Body of pancreas (tissue), 4 donors: ENCODE measurements at places on chromosomes 11 and 22. TPM values are rescaled to one million over a fixed set of nuclear protein-coding genes. Genes with fewer than 3 reads are reported as not detected.
A peak's percentile ranks its signal among the peaks of the same experiment; 100 is the strongest.

GRCh38 chr22:21866833-21867527, 465 bp downstream of the MAPK1 start:
- DNase-seq: peak; percentile 20
- no peaks in the 10 kb centered on the region for H3K27me3 ChIP-seq
- peak overlapping the region; percentile 82 for H3K27ac ChIP-seq

GRCh38 chr22:44108806-44109385, 71.8 kb upstream of the PARVG start:
- no peaks in the 10 kb centered on the region for H3K4me1 ChIP-seq
- H3K27me3 ChIP-seq: no peaks in the 10 kb centered on the region
- H3K27ac ChIP-seq: no peak overlapping the region
- H3K36me3 ChIP-seq: no peaks in the 10 kb centered on the region
- H3K4me3 ChIP-seq: no peak overlapping the region

GGT5 gene
- 41.2 TPM for total RNA-seq

DNA sequence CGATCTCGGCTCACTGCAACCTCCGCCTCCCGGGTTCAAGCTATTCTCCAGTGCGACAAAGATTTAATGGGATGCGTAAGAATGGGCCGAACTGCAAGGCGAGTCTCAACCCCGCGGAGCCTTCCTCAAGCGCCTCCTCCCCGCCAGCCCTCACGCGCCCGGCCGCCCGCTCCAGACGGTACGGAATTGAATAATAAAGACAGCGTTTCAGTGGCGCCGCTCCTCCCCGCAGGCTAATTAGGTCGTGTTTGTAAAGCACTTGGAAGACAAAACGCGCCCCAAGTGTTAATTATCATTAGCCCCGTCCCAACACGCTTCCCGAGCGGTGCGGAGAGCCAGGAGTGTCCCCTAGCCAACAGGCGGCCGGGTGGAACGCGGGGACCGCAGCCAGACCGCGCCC, 192.0 kb downstream of the BUD13 start:
- H3K36me3 ChIP-seq: no peaks in the 10 kb centered on the region
- H3K4me3 ChIP-seq: no peak overlapping the region
- no peak for DNase-seq
- no peak overlapping the region for H3K27ac ChIP-seq

- H3K27me3 ChIP-seq: no peaks in the 10 kb centered on the region
- no peak overlapping the region for H3K27ac ChIP-seq
- H3K36me3 ChIP-seq: no peaks in the 10 kb centered on the region
- peak; percentile 5 for DNase-seq
- no peaks in the 10 kb centered on the region for H3K4me1 ChIP-seq
Measured at GRCh38 chr22:47164514-47165337, 402.3 kb downstream of the TBC1D22A start.

GRCh38 chr11:109697140-109697843, 275.3 kb downstream of the C11orf87 start:
- no peak overlapping the region for H3K4me3 ChIP-seq
- DNase-seq: no peak
- no peaks in the 10 kb centered on the region for H3K27me3 ChIP-seq
- no peak overlapping the region for H3K27ac ChIP-seq
- H3K4me1 ChIP-seq: no peaks in the 10 kb centered on the region

- DNase-seq: no peak
- H3K36me3 ChIP-seq: no peaks in the 10 kb centered on the region
Measured at GRCh38 chr11:30282289-30282631, 40.6 kb upstream of the ARL14EP start.

GRCh38 chr22:46895753-46896152, 133.3 kb downstream of the TBC1D22A start:
- no peak overlapping the region for H3K4me3 ChIP-seq
- no peaks in the 10 kb centered on the region for H3K36me3 ChIP-seq
- no peak overlapping the region for H3K27ac ChIP-seq
- no peak for DNase-seq
- H3K4me1 ChIP-seq: no peaks in the 10 kb centered on the region
- H3K27me3 ChIP-seq: no peaks in the 10 kb centered on the region

GRCh38 chr11:8219257-8220021, 44.2 kb downstream of the LMO1 start:
- no peak overlapping the region for H3K4me3 ChIP-seq
- H3K4me1 ChIP-seq: no peaks in the 10 kb centered on the region
- H3K36me3 ChIP-seq: no peaks in the 10 kb centered on the region

DNA sequence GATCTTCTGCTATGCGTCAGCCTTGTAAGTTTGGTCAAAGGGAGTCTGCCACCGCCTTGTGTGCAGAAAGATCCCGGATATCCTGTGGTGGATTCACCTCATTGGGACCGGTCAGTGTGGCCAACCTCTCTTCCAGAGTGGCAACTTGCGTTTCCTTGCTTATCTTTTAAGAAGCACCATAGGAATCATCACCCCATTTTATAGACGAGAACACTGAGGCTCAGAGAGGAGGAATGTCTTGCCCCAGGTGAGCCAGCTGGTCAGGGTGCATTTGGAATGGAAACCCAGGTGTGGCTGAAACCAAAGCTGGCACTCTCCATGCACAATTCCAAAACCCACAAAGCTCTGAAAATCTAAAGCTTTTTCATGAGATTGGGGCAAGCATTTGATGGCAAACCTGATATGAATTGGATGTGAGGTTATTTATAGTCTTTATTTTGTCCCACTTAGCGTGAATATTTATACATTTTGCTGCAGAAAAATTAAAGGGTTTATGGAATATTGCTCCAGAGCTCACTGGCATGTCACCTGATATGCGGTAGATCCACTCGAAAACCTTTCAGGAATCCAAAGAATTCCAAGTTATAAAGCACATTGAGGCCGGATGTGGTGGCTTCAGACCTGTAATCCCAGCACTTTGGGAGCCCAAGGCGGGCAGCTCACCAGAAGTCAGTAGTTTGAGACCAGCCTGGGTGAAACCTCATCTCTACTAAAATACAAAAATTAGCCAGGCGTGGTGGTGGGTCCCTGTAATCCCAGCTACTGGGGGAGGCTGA, 12.1 kb upstream of the EIF3D start:
- peaks cover 2% of the 10 kb centered on the region for H3K4me1 ChIP-seq
- H3K4me3 ChIP-seq: no peak overlapping the region
- H3K27ac ChIP-seq: no peak overlapping the region
- H3K36me3 ChIP-seq: no peaks in the 10 kb centered on the region

DNA sequence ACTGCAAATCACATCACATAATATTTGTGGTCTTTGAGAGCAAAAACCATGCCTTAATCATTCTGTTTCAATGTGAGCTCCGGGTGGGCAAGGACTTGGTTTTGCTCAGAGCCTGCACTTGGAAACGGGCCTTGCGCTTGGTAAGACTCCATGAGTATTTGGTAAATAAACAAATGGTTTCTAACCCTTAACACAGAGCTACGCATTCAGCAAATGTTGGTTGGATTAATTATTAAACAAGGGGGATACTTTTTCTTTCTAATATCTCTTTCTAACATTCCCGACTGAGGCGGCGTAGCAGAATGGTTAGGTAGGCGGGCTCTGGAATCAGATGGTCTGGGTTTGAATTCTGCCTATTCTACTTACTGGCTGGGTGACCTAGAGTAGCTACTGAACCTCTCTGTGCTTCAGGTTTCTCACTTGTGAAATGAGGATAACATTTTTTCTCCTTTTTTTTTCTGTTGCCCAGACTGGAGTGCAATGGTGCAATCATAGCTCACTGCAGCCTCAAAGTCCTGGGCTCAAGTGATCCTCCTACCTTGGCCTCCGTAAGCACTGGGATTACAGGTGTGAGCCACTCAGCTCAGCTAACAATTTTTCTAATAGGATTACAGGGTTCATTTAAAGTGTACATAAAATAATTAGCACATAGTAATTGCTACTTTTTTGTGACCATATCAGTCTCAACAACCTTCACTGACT, 3.4 kb upstream of the FAM83F start:
- no peaks in the 10 kb centered on the region for H3K27me3 ChIP-seq
- peak overlapping the region; percentile 45 for H3K27ac ChIP-seq
- H3K36me3 ChIP-seq: no peaks in the 10 kb centered on the region
- no peak for DNase-seq

DNA sequence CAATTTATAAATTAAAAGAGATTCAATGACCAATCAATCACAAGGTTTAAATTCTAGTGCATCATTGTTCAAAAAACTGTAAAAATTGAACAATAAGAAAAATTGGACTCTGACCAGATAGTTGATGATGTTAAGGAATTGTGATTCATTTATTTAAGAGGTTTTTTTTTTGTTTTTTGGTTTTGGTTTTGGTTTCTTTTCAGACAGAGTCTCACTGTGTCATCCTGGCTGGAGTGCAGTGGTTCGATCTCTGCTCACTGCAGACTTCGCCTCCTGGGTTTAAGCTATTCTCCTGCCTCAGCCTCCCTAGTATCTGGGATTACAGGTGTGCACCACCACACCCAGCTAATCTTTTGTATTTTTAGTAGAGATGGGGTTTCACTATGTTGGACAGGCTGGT, 17.1 kb upstream of the EIF3M start:
- H3K27me3 ChIP-seq: no peaks in the 10 kb centered on the region
- no peak for DNase-seq

- no peaks in the 10 kb centered on the region for H3K36me3 ChIP-seq
- no peak for DNase-seq
- H3K27me3 ChIP-seq: no peaks in the 10 kb centered on the region
- H3K4me3 ChIP-seq: no peak overlapping the region
Measured at GRCh38 chr11:128315933-128316332, 271.4 kb downstream of the ETS1 start.

CYP2D6 gene
- total RNA-seq: 2.0 TPM

DNA sequence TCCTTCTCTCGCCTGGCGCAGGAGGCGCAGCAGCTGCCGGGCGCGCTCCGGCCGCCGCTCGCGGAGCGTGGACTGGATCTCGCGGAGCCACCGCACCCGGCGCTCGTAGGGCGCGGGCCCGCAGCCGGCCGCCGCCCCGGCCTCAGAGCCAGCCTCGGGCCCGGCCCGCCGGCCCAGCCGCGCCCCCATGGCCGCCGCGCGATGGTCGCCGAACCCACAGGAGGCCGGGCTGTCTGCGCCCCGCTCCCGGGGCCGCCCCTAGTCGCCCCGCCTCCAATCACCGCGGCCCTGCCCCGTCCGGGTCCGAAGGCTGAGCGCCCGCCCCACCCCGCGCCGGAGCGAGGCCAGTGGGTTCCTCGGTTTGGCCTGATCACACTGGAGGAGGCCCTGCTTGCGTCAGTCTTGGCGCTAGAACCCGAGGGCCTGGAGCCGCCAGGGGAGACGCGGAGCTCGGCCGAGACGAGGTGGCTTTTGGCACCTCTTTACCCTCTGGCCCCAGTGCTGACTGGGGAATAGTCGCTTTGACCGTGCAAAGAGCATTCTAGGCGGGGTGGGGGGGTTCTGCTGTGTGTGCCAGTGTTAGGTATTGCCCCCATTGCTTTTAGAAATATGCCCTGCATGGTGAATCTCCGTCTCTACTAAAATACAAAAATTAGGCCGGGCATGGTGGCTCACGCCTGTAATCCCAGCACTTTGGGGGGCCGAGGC, at the start of gene LRRC75B:
Gene LRRC75B, minus strand, starts transcription at position 223 of the 708 bp plus-strand sequence. Its CDS starts 34 bp downstream, at position 189.
- DNase-seq: peak; percentile 90
- H3K27me3 ChIP-seq: no peaks in the 10 kb centered on the region
- H3K36me3 ChIP-seq: no peaks in the 10 kb centered on the region
- peak within 1 kb of the TSS; percentile 76 for H3K27ac ChIP-seq
- H3K4me1 ChIP-seq: peaks cover 55% of the 10 kb centered on the region
- peak within 1 kb of the TSS; percentile 21 for H3K4me3 ChIP-seq

DNAJB7 gene
- total RNA-seq: not detected

DNA sequence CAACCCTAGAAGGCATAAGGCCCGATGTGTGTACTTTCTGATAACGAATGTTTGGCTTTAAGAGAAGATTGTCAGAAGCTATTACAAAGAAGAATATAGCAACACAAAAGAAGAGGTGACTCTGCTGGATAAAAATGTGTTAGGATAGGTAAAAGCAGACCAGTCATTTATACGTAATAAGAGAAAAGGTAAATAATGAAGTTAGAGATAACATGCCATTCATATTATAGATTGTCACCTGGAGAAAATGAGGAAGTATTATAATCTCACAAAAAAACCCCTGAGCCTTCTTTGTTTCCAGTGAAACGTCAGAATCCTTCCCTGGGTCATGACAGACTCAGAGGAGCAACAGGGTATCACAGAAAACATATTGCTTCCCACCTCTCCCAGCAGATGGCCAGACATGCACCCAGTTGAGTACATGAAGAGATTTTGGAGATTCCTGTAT, 36.1 kb downstream of the PPFIA1 start:
- no peak overlapping the region for H3K27ac ChIP-seq
- no peaks in the 10 kb centered on the region for H3K36me3 ChIP-seq
- DNase-seq: no peak
- H3K27me3 ChIP-seq: no peaks in the 10 kb centered on the region
- H3K4me3 ChIP-seq: no peak overlapping the region
- no peaks in the 10 kb centered on the region for H3K4me1 ChIP-seq

VSIG10L2 gene
- total RNA-seq: not detected

CFAP300 gene
- total RNA-seq: 0.52 TPM

DNA sequence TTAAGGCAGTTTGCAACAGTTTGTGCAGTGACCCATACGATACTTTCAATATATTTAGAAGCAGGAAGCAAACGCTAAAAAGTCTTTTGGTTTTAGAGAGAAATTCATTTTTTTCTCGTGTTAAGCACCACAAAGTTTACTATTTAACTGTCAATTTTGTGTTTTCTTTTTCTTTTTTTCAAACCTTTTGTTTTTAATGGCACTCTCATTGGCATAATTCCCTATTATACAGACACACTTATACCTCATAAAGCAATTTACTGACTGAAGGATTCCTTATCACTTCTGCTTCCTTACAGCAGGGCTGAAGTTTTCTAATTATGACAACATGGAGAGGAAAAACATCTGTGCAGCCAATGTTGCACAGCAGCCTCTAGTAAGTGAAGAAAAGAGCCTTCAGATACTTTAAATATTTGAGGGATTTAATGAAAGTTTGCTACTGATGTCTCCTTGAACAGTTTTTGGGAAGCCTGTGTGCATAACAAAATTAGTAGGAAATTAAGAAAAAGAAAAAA, 2191.2 kb downstream of the LRRC4C start:
- H3K36me3 ChIP-seq: no peaks in the 10 kb centered on the region
- no peak overlapping the region for H3K4me3 ChIP-seq
- no peaks in the 10 kb centered on the region for H3K4me1 ChIP-seq
- DNase-seq: no peak

LMNTD2 gene
- total RNA-seq: 6.0 TPM

GRCh38 chr11:65293909-65294381, 20.7 kb upstream of the CDC42EP2 start:
- no peaks in the 10 kb centered on the region for H3K27me3 ChIP-seq
- peak; percentile 36 for DNase-seq
- H3K4me1 ChIP-seq: peaks cover 28% of the 10 kb centered on the region
- peaks cover 9% of the 10 kb centered on the region for H3K36me3 ChIP-seq
- no peak overlapping the region for H3K4me3 ChIP-seq
- no peak overlapping the region for H3K27ac ChIP-seq

- H3K27ac ChIP-seq: peak overlapping the region; percentile 41
- H3K4me3 ChIP-seq: no peak overlapping the region
- no peaks in the 10 kb centered on the region for H3K36me3 ChIP-seq
- peaks cover 9% of the 10 kb centered on the region for H3K4me1 ChIP-seq
- DNase-seq: no peak
Measured at GRCh38 chr11:92269021-92269420, 44.4 kb downstream of the FAT3 start.

- no peak overlapping the region for H3K4me3 ChIP-seq
- H3K4me1 ChIP-seq: no peaks in the 10 kb centered on the region
- no peak for DNase-seq
- no peaks in the 10 kb centered on the region for H3K36me3 ChIP-seq
Measured at GRCh38 chr11:39374963-39375698, 2084.3 kb downstream of the LRRC4C start.
